Amniotic stem cell (primary cell): ENCODE measurements at places on chromosomes 2 and 18.

DNA sequence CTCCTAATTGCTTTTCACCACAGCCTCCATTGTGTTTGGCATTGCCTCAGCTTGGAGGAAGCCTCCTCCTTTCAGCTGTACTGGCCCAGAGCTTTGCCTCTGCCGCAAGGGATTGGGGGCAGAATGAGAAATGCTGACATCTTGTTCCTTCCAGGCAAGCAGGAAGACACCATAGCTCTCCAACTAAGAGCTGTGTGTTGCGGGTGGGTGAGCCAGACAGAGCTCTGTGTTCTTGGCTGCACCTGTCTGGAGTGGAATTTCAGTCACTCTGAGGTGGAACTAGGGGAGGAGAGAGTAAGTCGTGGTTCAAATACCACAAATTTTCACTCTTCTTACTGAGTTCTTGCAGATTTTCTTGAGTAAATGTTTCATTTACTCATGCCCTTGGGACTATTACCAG lies 36.6 kb upstream of the KCNF1 start:
- DNase-seq, result no peak

DNA sequence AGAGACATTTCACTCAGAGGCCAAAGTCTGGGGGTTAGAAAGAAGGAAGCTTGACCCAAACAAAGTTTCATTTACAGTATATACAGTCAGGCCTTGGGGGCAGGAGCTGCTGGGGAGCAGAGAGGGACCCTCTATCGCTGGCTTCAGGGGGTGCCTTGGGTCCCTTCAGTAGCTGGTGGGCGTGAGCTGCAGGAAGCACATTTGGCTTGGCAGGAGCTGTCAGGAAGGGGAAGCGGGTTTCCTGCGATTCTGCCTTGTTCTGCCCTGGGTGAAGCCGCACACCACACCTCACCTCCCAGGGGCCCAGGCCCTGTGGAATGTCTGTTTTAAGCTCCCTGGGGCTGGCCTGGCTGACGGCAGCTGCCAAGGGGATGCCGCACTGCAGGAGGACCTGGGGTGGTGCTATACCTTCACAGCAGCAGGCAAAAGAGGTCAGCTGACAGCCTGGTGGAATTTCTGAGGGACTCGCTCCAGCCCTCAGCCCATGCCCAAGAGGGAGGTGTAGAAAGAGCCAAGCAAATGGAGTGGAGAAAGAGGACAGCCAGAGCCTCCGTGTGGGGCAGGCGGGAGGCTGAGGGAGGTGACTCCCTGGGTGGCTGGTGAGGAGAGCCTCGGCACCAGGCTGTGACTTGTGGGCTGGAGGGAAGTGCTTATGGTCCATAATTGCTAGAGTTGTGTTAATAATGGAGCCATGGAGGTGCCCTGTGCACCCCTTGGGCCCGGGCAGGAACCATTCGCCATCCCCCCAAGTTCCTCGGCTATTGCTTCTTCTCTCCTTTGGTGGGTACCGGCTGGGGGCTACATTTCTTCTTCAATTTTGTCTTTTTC lies 43.9 kb downstream of the PSD4 start:
- DNase-seq, result no peak

DNA sequence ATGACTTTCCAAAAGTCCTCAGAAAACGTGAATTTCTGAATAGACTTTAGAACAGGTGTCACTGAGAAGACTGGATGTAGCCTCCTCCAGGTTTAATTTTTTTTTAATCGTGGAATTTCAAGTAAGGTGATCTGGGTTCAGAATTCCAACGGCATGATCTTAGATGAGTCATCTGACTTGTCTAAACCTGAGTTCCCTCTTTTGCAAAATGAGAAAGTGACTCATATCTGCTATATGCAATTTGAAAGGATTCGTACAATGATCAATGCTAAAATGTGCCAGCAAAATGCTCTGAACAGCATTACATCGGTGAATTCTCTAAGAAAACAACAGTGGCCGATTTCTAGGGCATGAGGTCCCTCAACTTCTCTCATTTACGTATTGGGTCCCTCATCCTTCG lies 69.1 kb upstream of the ZNF516 start:
- no peak for DNase-seq

DNA sequence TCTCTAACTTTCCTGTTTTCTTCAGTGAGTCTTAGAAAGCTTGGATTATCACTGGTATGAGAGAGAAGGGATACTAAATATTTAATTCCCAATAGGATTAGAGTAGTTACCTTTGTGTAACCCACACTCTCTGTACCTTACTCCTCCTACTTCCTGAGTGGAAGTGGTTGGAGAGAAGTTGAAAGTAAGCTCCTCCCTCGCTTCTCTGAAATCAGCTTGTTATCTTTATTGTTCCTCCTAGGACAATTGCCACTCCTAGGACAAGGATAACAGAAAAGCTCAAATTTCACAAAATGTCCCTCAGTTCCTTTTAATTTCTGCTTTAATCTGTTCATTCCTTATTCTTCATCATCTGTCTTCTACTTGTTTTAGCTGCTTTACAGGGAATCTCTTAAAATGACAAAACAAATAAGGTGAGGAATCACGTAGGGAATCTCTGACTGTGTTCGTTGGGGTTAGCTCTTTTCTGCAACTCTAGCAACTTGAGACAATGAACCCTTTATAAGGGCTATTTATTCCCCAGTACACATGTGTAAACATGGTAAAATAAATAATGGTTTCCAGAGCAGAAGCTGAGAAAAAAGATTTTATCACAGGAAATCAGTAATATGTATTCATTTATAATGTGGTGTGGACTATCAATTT lies 8.6 kb downstream of the ITPRID2 start:
- no peak for DNase-seq

DNA sequence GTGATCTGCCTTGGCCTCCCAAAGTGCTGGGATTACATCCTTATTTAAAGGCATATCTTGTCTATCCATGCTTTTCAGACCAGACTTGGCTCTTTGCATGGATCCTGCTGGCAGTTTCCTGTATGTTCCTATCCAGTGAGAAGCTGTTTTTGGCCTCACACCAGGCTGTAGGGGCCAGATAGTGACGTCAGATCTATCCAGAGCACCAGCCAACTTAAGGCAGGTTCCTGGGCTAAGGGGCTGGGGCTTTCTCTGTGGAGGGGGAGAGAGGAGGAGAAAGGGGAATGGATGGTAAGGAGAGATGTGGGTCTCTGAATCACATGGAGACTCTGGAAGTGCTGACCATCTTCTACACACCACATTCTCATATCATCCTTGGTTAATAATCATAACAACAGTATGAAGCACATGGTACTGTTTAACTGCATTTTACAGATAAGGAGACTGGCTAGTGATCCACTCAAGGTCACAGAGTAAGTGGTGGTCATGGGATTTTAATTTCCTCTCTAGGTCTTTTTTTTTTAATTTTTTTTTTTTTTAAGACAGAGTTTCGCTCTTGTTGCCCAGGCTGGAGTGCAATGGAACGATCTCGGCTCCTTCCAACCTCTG lies 2.0 kb upstream of the FAM117B start:
- no peak for DNase-seq

- DNase-seq, result no peak
These were observed 9.3 kb upstream of the DNAJC10 start for GRCh38 chr2:182706751-182707150.

DNA sequence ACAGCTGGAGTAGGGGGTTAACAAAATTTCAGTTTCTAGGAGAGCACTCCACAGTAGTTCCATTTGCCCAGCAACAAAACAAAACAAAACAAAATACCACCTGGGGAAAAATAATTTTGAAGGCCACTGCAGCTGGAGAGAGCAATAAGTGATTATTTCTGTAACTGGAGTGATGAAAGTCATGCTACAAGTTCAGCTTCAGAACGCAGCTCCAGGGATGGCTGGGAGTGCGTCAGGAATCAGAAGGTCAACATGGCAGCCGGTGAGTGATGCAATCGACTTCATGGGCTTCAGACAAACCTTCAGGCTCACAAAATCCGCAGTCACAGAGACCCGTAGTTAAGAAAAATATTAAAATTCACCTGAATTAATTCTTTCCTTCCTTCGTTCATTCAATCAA lies 41.0 kb downstream of the ABHD3 start:
- no peak for DNase-seq

DNA sequence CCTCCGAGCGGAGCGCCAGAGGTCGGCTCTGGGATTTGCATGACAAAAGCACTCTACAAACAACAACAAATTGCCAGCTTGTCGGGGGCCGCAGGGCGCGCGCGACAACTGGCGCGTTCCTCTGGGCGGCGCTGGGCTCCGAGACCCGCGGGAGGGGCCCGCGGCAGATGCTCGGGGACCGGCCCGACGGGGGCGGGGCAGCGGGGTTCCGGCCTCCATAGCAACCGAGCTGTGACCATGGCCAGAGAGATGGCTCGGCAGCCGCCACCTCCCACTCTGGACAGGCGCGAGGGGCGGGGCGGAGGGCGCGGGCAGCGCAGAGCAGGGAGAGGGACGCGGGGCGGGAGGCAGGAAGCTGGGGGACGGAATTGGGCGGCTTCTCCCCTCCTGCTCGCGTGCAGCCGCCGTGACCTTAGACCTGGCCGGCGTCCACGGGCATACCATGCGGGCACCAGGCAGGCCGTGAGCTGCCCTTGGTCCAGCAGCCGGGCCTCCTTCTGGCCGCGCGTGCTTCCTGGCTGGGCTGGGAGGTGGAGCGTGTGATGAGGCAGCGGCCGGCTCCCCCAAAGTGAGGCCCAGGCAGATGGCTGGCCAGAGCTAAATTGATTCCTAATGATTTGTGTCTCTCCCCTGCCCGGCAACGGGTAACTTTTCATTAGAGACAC lies 171.5 kb downstream of the CELF4 start:
- DNase-seq, result peak; percentile 51

DNA sequence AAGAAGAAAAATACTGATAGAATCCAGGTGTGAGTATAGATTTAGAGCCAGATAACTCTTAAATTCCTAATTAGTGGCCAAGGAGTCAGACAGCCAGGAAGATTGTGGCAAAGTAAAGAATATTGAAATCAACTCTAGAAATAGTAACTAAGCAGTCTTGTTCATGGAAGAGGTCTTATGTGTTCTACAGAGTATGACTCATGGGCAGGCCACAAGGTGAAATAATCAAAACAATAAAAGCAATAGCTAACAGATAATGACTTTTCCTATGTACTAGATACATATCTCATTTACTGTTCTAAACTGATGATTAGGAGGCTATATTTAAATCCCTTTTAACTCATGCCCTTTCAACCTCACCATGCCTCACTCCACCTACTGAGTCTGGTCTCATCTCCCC lies 227.4 kb upstream of the COL3A1 start:
- DNase-seq, result no peak

DNA sequence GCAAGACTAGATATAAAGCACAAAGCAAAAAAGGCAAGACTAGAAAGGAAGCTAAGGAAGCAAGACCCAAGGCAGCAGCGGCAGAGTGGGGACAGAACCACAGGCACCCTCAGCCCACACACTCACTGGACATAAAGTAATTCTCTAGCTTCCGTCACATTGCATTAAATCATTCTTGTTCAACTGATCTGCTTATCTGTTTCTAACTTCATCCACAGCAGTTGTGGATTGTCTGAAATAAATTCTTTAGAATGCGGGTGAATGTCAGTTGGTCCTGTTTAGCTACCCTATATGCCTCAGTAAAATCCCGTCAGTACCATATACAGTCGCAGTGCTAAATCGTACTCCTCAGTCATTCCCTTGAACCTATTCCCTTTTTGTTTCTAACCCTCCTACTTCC lies 183.2 kb upstream of the SLC39A10 start:
- DNase-seq, result no peak

- DNase-seq, result no peak
These were observed 98.7 kb downstream of the PLA2R1 start for GRCh38 chr2:159963700-159964099.

- no peak for DNase-seq
These were observed 64.9 kb upstream of the ZSWIM2 start for GRCh38 chr2:186913870-186914269.

DNA sequence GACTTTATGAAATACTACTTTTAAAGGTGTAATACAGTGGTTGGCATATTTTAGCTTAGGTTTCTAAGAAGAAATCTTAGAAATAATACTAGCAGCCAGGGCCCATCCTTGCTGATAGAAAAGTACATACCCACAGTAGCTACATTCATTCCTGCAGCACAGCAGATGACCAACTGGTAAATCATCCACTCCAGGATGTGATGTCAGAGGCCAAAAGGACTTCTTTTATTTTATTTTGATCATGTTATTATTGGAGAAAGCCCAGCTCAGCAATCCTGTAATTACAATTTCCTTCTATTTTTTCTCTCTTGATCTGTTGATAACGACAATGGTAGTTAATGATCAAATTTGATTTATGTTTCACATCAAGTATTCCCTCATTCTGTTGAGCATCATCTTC lies 18.0 kb upstream of the TTN start:
- DNase-seq, result no peak

DNA sequence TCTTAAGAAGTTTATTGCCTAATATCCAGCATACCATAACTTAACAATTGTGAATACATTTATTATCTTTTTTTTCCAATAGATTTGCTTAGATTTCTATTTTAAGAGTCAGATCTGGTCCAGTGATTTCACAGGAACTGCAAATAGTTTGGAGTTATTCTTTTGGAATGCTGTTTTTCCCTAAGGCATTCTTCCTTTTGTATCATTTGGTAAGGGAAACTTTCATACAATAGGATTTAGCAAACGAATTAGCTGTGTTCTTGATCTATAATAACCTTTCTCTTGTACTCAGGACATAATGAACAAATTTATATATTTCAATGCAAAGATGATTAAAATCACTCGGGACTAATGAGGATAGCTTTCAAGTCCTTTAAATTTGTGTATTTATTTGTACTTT lies 201.6 kb downstream of the ERBB4 start:
- DNase-seq, result peak; percentile 6

DNA sequence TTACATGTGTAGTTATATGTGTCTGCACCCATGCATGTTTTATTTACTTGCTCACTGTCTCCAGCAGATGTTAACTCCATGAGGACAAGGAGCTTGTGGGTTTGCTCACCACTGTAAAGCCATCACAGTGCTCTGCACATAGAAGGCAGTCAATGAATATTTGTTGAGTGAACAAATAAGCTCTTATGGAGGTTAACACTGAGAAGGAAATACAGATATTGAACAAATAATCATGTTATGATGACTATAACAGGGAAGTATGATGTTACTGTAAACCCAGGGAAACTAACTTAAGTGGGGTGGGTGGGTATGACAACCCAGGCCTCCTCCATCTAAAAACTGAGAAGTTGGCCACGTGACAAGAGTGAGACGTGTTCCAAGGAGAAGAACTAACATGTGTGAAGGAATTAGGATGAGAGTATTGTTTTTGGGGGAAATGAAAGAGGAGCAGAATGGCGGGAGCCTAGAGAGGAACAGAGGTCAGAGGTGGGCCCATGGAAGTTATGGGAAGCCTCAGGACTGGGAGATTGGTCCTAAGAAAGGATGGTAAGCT lies 6.0 kb upstream of the FAM117B start:
- DNase-seq, result no peak

GRCh38 chr18:78980777-78981380 lies 1.3 kb downstream of the SALL3 start:
- DNase-seq, result no peak

DNA sequence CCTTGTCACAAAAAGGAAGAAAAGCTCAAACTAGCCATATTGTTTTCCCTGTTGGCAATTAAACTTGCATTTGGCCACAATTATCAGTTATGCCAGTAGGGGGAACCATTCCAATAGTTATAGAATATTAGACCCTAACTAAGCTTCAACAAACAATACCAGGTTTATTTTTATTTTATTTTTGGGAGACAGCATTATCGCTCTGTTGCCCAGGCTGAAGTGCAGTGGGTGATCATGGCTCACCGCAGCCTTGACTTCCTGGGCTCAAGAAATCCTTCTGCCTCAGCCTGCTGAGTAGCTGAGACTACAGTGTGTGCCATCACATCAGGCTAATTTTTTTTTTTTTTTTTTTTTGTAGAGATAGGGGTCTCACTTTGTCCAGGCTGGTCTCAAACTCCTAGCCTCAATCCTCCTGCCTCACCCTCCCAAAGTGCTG lies 102.1 kb downstream of the ATAD2B start:
- DNase-seq, result peak; percentile 32
